ENCODE measurements at places on chromosomes 1 and 21.

DNA sequence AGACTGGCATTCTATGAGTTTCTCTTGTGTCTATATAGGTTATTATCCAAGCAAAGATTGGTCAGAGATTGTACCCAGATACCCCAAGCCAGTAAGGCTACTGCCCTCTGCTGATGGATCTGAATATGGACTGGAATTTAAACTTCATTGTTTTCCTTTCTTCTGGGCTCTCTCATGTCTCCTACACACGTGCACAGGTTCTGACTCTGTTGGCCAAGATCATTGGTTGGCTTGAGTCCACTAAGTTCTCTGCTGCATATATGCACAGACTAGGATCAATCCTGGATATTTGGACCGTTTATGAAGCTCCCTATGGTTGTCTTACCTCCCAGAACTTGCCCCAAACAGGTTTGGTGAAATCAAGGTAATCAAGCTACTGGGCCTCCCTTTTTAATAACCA lies 69.7 kb downstream of the CC2D1B start:
- DNase-seq: no peak

- no peak for DNase-seq
Measured at GRCh38 chr1:46098027-46098712, 34.3 kb downstream of the PIK3R3 start.

DNA sequence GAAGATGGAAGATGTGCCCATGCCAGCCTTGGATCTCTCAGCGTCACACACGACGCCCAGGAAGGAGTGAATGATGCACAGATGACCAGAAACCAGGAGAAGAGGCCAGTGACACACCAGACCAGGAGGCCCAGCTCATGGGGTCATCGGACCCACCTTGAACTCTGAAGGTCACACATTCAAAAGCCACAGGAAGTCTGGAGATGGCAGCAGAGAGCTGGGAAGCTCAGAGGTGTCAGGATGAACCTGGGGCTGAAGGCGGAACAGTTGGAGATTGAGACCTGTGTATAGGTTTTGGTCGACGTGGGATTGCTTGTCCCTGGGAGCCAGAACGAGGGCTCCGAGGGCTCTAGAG lies 43.6 kb downstream of the SLC19A1 start:
- DNase-seq: no peak

DNA sequence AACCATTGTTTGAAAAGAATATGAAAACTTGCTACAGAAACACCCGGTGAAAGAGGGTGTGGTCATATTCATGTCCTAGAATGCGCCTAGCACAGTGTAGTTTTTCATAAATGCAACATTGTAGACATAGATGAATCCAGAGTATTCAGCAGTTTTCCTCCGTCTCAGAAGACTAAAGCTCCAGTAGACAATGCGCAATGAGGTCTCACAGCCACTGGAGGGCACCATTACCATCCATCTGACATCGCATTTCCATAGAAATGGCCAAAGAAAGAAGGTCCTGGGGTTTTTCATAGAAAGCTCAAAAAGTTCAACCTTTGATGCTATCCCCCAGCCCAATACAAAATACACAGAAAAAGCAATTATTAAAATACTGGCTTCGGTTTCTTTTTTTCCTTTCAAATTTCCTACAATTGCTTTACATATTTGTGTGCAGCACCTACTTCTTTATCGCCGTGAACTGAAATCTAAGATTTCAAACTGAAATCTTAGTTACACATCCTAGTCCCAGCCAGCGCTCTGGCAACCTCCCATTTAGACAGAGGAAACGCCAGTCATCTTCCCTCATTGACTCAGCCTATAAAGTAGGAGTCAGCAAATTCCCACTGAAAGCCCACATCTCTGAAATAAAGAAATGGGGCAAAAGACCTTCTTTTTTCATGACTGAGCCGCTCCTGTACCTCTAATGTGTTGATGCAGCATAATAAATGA lies 3.9 kb upstream of the CD58 start:
- DNase-seq: peak; percentile 49

- no peak for DNase-seq
Measured at GRCh38 chr1:36154765-36155407, 1.1 kb upstream of the MAP7D1 start.

DNA sequence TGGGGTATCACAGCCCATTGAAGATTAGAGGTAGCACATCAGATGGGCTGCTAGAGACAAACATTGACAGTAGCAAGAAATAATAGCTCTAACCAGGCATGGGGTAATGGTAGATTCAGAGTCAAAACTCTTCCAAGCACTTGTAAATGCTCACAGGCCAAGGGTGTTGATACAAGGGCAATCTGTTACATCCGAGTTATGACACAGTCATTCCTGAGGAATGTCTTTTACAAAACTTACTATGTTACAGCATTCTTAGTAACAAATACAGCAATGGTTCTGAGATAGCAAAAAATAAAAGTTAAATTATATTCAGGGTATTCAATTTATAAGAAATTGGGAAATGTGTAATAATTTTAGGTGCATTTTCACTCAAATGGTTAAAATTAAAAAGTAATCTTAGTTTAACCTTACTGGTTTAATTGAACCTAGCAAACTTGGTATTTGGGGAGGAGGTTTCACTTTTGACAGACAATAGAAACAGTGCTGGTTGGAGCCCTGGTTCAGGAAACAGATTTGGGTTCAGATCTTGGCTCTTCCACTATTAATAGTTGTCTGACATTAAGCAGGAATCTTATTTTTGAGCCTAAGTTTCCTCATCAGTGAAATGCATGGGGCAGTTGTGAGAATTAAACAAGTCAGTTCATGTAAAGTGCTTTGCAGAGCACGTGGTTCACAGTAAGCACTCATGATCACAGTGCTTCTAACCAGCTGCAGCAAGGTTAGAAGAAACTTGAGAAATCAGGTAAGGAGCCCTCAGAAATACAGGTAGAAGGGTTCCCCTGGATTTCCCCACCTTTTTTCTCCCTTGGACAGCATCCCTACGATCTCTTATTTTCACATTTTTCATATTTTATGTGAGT lies 4.4 kb downstream of the ST3GAL3 start:
- DNase-seq: no peak

DNA sequence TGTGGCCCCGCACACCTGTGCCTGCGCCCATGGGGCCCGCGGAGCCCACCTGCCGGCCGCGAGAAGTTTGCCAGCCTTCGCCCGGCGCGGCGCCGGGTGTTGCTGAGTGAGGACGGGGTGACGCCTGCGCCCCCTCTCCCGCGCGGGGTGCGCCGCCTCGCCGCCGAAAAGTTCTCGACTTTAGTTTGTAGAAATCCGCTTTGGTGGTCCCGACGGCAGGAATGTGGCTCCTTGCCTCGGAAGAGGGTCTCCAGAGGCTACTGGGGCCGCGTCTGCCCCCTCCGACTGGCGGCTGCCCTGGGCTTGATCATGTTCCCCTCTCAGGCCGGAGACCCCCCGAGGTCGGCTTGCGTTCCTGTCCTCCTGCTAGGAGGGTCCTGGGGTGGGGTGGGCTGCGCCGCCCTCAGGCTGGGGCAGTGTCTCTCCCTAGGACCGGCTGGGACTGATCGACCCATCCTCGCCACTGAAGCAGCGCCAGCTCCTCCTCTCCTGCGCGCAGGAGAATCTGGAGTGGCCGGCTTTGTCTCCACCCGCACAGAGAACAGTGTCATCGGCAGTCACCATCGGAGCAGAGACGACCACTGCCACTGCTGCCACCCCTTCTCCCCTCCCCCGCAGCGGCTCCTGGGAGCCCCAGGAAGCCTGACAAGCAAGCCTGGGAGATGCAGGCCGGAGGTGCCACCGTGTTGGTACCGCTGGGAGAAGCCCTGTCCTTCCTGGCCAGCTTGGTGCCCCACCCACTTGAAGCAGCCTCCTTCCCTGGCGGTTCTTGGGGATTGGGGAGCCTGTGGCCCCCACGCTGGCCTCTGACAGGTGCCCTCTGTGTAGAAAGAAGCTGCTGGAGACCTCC lies 553 bp upstream of the SLC30A2 start:
- no peak for DNase-seq

DNA sequence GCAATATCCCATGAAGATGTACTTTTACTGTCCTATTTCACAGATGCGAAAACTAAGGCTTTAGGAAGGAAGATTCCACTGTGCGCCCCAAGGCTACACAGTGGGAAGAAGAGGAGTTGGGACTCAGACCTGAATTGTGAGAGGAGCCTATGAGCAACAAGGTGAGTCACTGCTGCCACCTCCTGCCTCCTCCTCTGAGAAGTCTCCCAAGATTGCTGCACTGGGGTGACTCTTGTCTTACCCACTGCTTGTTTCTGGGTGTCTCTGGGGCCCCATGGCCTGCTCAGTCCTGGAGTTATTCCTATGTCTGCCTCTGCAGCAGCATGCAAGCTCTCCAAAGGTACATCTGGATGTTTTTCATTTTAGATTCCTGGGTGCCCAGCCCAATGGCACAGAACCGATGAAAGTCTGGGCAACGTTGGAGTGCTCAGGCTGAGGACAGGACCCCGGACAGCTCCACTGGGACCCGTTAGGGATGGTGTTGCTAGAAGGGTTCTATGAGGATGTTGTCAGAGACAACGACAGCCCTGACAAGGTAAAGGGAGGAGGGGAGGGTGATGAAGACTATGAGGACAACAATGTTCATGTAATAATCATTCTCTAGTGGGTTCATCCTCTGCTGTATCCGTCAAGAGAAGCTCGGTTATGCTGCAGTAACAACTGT lies 11.0 kb upstream of the C1QA start:
- DNase-seq: no peak

- DNase-seq: no peak
Measured at GRCh38 chr1:63475761-63476160, 47.3 kb downstream of the ITGB3BP start.

DNA sequence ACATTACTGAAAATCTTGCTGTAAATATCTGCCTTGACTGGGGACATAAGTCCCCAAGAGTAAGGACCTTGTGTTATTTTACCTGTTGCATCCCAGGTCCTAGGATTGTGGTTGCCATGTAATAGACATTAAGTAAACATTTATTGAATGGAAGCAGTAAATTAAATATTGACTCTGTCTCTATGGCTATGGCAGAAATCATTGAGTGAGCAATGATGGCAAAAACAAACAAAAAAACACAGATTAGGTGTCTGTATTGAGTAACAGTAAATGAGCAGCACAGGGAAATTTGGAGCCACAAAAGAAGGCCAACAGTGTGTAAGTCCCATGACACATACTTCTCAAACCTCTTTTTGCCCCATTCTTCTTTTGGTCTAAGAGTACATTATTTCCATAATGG lies 240.4 kb downstream of the NFIA start:
- no peak for DNase-seq

GRCh38 chr1:229027158-229027557 lies 243.8 kb upstream of the RAB4A start:
- DNase-seq: no peak

DNA sequence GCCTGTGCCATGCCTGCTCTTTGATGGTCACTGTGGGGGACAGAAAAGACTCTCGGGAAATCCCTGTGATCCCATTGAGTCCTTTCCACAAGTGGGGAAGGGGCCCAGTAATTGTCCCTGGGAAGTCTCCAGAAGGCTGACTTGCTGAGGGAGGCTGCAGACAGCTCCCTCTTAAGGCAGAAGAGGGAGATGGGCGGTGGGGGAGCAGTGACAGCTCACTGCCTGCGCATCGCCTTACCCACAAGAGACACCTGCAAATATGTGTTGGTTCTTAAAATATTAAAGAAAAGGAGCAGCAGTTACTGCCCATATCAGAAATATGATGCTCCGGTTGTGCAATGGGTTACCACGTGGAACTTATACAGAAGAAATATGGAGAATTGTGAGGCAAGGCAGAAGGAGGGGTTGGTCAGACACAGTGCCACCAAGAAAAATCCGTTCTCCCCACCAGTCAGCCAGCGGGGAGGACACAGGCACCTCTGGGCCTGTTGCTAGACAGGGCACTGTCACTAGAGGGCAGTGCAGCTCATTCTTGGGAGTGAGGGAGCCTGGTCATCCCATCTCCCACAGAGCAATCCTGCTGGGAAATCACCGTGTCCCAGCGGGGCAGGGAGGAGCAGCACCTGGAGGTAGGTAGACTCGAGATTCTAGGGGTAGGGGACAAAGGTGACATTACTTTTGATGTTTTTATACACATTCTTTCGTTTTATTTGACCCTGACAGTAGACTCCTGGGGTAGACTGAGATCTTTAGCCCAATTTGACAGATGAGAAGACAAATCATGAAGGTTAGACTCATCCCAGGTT lies 6.9 kb upstream of the CAMK1G start:
- DNase-seq: peak; percentile 80

- no peak for DNase-seq
Measured at GRCh38 chr1:60699325-60699724, 383.0 kb upstream of the NFIA start.

GRCh38 chr1:19481826-19482398 lies 3.4 kb downstream of the CAPZB start:
- no peak for DNase-seq

DNA sequence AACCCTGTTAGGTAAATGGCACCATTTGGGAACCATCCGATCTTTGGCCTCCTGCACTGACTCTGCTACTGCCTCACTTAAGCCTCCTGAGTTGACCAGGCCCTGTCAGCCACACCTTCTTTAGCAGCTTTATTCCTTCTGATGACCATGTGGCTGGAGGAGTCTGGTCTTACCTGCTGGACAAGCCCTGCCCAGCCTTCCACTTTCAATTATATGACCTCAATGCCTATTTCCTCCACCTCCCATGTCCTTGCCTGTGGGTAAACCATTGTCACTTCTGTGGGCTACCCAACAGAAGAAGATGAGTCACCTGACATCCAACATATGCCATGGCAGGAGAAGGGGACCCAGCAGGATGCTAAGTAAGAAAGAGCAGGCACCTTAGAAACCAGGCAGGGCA lies 393.8 kb downstream of the NTNG1 start:
- no peak for DNase-seq

DNA sequence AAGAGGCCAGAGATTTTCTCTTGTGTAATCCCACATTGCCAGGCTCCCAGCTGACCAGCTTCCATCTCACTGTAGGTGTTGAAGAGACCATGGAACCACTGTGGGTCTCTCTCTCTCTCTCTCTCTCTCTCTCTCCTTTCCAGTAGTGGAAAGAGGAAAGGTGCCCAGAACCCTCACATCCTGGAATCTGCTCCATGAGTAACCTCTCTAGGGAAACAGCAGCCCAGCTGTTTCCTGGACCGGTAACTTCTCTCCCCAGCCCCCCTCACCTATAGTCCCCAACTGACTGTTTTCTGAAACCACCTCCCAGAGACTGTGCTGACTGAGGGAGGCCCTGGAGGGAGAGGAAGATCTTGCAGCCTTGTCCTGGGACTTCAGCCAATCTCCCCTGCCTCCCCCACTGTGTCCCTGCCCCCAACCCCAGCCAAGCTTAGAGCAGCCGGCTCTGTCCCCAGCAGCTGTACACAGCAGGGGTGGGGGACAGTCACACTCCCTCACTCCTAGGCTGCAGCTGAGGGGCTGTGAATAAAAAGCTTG lies 20.6 kb upstream of the SLC45A3 start:
- no peak for DNase-seq

- DNase-seq: no peak
Measured at GRCh38 chr1:217535601-217536377, 95.1 kb downstream of the GPATCH2 start.

DNA sequence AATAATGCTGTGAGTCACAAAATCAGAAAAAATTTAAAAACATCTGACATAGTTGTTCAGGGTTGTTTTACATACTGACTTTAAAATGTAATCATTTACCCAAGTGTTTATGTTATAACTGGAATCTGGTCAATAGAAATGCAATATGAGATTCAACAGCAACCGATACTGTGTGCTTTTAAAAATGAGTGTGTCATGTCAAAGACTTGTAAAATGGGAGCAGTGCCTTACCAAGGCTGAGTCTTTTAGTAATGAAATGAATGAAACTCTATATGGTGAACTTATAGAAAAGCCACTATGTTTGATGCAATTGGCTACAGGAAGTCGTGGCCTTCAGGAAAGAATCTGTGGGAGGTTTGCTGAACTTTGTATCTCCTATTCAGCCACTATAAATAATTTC lies 570.2 kb downstream of the DPYD start:
- no peak for DNase-seq
